ENCODE measurements at places on chromosomes 2 and 18.

DNA sequence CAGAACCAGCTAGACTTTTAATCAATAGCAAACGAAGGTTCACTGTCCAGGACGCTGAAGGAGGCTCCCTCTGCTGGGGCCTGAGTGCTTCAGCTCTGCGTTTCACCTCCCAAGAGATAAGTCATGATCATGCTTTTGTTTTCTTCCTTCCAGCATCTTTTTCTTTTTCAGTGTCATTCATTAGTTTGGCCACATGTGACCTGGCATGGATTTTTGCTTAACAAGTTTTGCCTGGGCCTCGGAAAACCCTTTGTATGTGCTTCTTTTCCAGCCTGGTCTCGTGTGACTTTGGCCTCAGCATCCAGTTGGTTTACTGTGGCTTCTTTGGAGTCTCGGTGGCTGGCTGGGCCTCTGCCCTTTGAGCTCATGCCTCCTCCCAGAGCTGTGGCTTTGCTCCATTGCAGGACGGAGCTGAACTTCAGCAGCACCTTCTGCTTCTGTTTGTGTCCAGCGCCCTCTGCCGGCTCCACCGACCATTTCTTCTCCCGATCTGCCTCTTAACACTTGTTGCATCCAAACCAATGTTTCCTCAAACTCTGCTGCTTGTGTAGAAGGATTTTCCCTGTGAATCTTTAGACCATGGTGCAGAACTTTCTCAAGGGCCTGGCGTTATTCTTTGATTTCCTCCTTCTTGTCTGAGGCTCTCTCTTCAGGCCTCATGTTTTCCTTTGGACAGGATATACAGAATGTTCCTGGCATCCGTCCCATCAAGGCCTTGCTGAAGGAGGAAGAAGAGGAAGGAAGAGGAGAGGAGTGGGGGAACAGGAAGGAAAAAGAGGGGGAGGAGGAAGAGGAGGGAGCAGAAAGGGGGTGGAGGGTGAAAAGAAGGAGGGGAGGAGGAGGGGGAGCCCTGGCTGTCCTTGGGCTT, 23.6 kb upstream of the HES6 start:
- peak; percentile 73 for DNase-seq

- peak; percentile 35 for DNase-seq
Observed at GRCh38 chr2:20962939-20963557, 80.8 kb downstream of the APOB start.

- no peak for DNase-seq
Observed at GRCh38 chr2:149483004-149483605, 104.5 kb downstream of the MMADHC start.

GRCh38 chr2:145563741-145564615, 1044.1 kb upstream of the ZEB2 start:
- DNase-seq = no peak

- no peak for DNase-seq
Observed at GRCh38 chr2:196148736-196149135, 22.6 kb downstream of the STK17B start.

DNA sequence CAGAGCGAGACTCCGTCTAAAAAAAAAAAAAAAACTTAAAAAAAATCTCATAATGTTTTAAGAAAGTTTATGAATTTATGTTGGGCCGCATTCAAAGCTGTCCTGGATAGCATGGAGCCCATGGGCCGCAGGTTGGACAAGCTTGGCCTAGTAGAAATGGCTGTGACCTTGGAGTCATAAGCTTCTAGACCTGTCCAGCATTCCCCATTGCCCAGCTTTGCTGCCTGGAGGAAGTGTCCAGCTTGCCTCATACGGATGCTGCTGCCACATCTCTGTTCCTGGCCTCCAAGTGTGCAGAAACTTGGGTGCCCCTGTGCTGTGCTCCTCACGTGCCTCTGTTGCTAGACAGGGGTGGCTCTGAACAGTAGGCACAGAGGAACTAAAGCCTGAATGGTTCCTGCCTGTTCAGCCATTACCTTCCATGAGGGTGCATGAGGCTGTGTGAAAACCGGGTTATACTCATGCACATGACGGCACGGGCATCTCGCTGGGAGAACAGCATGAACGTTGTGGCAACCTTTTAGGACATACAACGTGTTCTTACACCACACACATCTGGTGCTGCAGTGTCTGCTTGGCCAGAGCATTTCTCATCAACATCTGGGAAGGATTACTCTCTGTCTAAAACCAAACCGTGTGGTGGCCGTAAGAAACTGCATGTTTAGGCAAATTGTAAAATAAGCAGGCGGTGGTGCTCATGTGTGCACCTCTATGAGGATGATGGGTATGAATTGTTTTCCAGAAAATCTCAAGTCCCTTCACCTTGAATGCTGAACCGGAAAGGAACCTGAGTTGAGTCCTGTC, 38.2 kb downstream of the FHOD3 start:
- DNase-seq = no peak

DNA sequence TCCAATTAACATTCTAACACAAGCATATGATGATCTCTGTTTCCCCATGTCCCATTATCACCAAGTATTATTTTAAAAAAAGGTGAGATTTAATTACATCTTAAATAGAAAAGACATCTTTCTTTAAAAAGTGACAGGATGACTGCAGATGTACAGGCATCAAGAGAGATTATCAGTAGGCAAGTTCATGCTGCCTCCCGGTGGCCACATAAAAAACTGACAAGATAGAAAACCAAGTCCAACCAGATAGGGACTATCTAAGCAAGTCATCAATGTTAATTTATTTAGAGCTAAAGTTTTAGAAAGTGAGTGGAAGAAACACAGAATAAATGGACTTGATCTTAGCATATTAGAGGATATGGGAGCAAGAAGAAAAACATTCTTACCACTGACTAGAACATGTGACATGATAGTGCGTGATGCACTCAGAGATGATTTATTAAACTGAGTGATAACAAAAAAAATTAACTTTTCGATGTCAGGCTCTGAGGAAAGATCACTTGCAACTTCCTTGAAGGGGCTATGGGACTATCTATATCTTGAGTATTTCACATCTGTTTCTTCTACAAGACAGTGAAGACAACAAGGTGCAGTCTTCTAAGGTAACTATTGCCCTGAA, 5.4 kb upstream of the TDRD15 start:
- no peak for DNase-seq

DNA sequence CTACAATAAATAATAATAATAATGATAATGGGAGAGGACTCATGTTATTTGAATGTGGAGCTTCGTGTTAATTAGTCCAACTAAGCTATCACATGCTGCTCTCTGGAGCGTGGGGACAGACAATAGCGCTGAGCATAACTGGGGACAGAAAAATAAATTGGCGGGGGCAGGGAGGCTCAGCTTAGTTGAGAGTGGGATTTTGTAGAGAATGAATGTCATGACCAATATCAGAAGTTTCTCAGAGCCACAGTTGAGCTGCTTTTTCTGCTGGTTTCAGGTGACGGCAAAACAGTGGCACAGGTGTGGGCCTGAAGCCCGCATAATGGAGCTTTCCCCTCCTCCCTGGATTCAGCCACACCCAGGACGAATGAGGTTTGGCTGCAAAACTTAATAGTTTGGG, 111.1 kb upstream of the CAB39 start:
- no peak for DNase-seq

DNA sequence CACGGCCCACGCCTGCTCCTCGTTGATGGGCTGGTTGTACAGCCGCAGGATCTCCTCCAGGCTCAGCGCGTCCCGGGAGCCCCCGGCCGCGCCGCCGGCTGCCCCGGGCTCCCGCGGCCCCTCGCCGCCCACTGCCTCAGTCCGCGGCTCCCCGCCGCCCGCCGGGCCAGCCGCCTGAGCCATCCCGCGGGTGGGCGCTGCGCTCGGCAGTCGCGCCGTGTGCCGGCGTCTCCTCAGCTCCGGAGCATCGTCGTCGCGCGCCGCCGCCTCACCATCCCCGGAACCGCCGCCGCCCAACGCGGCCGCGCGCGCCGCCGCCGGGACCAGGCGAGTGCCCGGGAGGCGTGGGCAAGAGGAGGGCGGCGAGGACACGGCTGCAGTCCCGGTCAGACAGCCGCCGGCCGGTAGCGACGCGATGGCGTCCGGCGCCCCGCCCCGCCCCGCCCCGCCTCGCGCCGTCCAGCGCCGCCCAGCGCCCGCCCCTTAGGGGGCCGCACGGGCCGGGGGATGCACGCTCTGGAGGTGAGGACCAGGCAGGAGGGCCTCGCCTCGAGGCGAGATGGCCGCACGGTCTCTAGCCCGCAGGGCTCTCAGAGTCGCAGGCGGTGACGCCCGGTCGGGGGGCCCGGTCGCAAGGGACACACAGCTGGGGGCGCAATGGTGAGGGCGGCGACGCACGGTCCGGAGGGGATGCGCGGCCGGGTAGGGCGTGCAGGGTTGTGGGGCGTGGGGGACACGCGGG, at the start of gene SPIRE1:
Gene SPIRE1, minus strand, starts transcription at position 424 of the 742 bp plus-strand sequence. Its CDS starts 241 bp downstream, at position 183.
- DNase-seq = peak; percentile 53

DNA sequence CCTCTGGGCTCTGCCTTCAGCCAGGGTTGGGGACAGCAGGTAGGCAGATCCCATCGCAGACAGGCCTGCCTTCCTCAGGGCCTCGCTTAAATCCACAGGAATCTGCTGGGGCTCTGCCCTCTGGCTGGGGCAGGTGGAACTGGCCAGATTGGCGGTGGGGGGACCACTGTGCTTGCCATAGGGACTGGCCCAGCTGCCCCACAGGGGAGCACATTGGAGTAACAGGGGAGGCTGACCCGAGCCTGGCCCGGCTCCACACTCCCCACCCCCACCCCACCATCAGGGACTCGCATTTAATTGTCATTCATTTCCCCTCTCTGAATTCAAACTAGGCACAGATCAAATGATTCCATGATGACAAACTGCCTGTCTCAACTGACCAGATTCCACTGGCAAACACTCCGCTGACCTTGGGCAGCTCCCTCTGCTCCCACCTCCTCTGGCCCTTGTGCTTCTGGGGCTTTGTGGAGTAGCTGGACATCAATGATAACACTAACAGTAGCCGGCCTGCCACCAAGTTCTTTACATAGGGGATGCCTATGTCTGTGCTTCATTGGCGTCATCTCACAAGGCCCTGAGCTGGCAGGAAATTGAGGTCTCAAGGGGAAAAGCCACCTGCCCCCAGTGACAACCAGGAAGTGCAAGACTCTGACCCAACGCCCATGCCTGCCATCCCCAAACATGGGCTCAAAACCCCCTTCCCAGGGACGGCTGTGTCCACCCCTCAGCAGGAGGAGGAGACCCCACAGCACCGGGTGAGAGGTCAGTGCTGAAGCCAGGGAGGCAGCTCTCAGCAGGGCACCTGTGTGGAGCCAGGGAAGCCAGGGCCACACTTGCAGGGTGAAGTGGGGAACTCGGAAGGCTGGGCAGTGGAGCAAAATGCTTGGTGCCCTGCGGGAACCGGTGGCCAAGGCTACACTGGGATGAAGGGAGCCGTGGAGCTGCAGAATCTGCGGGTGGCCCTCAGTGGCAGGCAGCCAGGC, 2.1 kb upstream of the B3GNT7 start:
- no peak for DNase-seq

DNA sequence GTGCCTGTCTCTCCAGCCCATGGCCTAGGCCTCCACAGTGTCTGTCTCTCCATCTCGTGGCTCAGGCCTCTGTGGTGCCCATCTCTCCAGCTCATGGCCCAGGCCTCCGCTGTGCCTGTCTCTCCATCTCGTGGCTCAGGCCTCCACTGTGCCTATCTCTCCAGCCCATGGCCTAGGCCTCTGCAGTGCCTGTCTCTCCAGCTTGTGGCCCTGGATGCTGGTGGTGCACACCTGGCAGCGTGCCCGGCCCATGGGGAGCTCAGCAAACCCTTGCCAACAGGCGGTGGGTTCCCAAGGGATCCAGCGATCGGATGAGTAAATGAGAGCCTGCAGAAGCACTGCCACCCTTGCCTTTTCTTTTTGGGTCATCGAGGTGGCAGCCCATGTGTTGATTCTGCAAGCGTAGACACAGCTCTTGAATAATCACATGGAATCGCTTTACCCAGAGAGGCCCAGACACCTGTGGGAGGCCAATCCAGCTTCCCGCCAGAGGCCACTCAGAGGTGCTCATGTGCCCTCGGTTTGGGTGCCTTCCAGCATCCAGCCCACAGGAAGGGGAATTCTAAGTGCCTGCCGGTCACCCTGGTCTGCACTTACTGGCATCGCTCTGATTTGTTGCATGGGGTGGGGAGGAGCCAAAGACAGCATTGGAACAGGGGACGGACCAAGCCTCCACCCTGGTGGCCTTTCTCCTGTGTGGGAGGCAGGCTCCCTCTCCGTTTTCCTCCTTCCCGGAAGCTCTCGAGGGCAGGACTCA, 101.8 kb upstream of the HDAC4 start:
- DNase-seq = no peak

- DNase-seq = no peak
Observed at GRCh38 chr2:236601316-236602202, 31.9 kb downstream of the ACKR3 start.

GRCh38 chr2:135510577-135510976, 20.4 kb downstream of the ZRANB3 start:
- no peak for DNase-seq

DNA sequence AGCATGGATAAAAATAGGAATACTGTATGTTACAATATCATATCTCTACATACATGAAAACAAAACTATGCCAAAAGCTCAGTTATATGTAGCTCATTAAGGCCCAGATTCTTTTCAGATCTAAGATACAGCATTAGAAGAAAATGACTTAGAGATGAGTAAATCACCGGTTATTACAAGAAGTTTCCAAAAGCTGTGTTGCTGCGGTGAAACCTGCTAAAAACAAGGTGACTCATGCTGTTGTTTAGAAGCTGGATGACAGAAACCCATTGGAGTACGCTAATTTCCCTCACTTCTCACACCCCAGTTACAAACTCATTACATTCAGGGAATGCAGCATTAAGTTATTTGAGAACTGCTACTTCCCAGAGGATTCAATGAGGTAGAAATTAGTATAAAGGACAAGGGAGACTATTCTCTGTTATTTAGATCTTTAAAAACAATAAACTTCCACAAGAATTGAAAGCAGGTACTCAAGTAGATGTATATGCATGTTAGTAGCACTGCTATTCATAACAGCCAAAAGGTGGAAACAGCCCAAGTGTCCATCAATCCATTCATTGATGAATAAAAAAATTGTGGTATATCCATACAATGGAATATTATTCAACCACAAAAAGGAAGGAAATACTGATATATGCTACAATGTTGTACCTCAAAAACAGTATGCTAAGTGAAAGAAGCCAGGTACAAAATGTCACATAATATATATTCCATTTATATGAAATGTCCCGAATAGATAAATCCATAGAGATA, 32.6 kb downstream of the RBKS start:
- DNase-seq = no peak

DNA sequence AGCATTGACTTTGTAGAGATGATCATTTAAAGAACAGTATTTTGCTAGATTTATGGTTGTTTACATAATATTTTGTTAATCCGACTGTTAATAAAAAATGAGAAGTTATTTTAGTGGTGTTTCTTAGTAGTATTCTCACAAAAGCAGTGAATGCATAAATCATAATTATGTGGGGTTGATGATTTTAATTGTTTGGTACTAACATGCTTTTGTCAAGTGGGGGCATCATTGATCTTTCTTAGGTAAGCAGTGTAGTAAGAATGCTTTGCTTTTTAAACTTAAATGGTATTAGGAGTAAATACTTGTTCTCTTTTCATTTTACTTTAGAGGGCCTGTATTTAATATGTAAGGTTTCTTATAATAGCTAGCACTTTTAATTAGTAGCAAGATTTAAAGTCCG, 109.2 kb upstream of the OTX1 start:
- no peak for DNase-seq

- DNase-seq = no peak
Observed at GRCh38 chr2:113977060-113977659, 87.3 kb downstream of the ACTR3 start.

Measured in GDM1 (cell line).